ENCODE measurements at places on chromosomes 13 and 19. TPM values are rescaled to one million over a fixed set of nuclear protein-coding genes. Genes with fewer than 3 reads are reported as not detected.

The KLK15 gene
- not detected for total RNA-seq

DNA sequence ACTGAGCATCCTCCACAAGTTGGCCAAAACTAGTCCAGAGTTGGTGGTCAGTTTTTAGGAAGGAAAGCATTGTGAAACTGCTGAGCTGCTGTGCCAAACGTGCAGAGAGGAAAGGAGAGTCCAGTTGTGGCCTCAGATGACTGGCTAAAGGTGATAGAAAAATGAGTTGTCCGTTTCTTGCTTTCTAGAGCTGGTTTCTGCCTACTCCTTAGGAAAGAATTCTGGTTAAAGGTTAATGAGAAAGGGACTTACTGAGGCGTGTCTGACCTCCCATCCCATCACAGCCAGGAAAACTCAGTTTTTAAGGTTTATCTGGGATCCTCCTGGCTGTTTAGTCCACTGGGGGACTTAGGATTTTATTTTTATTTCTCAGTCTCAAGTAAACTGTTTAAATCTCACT, 1186.3 kb downstream of the UQCRFS1 start:
- no peak for DNase-seq

GRCh38 chr13:88074794-88075510, 403.8 kb downstream of the SLITRK5 start:
- DNase-seq: no peak

The NLRP9 gene
- total RNA-seq: not detected

DNA sequence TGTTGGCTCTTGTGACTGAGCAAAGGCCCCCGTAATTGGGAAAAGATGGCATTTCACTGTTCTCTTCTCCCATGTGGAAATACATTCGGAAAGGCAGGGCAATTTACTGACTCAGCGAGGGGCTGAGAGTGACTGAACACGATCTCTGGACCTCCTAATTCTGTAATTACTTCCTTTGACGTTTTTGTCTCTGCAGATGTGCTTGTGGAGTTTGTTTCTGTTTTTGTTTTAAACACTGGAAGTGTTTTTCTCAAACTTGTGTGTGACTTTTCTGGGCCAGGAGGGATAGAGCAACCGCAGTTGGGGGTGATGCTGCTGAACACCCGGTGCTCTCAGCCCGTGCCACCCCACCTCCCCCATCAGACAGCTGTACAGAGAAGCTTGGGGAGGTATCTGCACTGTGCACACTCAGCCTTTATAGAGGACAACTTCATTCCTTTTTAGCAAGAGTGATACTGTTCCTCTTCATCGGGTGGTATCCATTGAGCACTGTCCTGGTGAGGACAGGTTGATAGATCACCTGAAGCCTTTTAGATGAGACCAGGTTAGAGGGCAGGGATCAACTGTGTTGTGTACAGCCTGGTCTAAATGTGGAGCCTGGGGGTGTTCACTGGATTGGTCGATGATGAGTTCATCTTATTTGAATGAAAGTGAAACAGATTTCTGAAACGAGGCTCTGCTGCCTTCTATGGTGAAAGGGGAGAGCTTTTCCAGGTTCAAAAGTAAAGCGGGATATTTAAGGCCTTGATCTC, 117.4 kb downstream of the ESD start:
- no peak for DNase-seq
